ENCODE measurements at places on chromosomes 3 and 15.
A peak's percentile ranks its signal among the peaks of the same experiment; 100 is the strongest.

DNA sequence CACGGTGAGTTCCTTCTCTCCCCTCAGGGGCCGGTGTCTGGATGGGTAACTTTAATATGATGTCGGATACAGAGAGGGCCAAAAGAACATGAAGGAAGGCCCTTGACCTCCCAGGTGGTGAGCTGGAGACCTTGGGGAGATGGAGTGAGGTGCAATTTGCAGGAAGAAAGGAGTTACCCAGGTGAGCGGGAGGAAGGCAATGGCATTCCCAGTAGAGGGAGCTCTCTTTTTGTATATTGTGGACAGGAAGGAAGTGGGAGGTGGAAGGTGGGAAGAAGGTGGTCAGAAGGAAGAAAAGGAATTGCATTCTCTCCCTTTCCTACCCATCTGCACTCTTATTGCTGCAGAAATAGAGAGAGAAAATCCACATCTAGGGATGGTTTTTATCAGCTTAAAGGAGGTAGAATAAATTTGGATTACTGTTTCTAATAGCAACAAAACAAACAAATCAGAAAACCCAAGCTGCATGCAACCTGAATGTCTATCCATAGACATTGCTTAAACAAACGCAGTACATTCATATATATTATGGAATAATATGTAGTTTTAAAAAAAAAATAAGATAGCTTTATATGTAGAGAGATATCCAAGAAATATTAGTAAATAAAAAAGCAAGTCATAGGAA is 169.0 kb upstream of the TSC22D2 start:
- DNase-seq = no peak

DNA sequence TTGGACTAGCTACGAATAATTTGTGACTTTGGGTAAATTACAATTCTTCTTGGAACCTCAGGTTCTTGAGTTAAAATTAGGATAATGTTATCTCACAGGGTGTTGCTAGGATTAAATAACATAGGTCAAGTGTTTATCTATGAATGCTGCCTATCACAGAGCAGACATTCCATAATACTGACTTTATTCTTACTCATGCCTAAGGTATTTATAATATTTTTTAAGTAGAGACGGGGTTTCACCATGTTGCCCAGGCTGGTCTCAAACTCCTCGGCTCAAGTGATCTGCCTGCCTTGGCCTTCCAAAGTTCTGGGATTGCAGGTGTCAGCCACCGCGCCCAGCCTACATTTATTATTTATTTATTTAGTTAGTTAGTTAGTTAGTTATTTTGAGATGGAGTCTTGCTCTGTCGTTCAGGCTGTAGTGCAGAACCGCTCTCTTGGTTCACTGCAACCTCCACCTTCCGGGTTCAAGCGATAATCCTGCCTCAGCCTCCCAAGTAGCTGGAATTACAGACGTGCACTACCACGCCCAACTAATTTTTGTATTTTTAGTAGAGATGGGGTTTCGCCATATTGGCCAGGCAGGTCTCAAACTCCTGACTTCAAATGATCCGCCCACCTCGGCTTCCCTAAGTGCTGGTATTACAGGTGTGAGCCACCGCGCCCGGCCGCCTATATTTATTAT is 741 bp upstream of the ZNF106 start:
- DNase-seq = peak; percentile 59

GRCh38 chr3:50478051-50478450 is 25.4 kb downstream of the CACNA2D2 start:
- no peak for DNase-seq

- DNase-seq = peak; percentile 33
Observed at GRCh38 chr3:168884353-168884903, 779.1 kb downstream of the MECOM start.

All from mesenchymal stem cell (in vitro differentiated cells and primary cell).